Stimulated activated CD8-positive, alpha-beta memory T cell treated with anti-CD3 and anti-CD28 coated beads, Interleukin-4, amount 100 ng/mL, for 24 hours (primary cell): ENCODE measurements at places on chromosomes 2 and 18.

- no peak for DNase-seq
Measured at GRCh38 chr2:18247282-18248110, 313.0 kb downstream of the RDH14 start.

DNA sequence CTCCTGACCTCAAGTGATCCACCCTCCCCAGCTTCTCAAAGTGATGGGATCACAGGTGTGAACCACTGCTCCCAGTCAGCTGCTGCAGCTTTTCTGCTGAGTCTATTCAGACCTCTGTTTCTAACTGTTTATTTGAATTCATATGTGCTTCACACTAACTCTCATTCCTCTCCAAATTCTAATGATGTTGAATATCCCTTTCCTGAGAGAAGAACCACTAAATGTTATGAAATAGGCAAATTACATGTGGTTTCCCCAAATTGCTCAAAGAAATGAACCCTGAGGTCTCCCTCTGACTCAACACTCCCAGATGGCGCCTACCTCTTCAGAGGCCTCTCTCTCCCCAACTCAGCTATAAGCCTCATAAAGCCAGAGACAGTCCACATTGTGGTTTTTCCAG lies 98.6 kb downstream of the IRS1 start:
- DNase-seq, result no peak

GRCh38 chr2:127048618-127048935 lies 58.4 kb downstream of the BIN1 start:
- no peak for DNase-seq

DNA sequence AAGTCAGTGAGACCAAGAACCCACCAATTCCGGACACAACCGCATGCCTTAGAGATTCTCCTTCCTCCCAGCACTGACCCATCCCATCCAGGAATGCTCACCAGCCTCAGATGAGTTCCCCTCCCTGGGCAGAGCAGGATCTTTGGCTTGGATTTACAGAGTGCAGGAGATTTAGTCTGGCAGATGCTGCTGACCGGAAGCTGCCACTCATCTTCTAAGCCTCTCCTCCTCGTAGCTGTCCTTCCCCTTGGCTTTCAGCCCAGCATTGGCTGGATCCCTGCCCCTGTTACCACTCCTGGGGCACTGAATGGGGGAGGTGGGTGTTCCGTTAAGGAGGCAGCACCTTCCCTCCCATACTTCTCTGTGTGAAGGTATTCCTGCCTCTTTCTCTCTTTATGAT lies 53.2 kb downstream of the VWA3B start:
- no peak for DNase-seq

DNA sequence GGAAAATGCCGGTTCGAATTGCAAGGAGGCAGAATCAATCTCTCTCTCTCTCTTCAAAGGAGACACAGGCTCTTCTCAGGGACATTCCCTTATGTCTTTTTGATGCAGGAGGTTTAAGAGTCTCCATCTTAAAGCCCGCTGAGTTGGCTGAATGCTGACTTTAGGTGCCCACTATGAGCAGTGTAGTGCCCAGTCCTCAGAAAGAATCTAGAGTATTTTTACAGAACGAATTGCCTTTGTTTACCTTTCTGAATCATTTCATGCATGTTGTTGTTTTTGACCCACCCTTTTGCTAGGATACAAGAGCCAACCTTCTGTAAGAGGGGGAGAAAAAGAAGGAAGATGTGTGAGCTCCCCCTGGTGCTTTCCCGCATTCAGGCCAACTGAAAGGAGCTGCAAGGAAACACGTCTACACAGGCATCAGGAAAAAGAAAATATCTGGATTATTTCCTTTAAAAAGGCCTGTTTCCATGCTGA lies 193.5 kb upstream of the TCF4 start:
- DNase-seq, result no peak

DNA sequence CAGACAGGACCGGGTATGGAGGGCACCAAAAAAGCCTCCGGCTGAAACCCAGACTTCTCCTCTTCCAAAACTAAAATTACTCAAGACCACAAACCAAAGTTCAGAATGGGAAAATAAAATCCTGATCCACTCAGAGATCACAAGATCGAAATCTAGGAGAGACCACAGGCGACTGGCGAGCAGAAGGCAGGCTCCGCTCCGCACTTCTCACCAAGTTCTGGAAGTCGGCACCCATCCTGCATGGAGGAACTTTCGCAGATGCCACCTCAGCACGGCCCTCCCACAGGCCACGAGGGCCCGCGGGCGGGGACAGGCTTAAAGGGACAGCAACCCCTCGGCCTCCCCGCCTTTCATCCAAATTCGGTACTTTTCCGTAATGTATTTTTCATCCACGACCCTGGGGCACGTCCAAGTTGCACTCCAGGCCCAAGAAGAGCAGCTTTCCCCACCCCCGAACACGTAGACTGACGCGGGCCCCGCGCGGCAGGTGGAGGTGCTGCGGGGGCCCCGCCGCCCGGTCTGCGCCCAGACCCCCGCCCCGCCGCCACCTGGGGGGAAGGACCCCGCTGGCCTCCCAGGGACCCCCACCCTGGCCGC lies 43.7 kb downstream of the HDLBP start:
- peak; percentile 44 for DNase-seq

DNA sequence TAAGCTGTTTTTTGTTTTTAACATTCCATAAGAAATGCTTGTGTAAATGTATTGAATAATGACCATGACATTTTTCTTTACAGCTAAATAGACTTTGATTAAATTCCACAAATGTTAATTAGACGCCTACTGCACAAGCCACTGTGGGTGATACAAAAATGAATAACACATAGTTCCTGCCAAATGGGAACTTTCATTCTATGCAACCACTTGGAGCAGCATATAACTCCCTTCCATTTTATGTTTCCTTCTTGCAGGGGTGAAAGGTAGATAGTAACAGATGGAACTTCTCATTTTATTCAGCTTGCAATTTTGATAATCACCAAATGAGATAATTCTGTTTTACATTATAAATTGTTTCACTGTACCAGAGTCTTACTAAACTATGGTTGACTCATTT lies 70.0 kb upstream of the THUMPD2 start:
- no peak for DNase-seq

GRCh38 chr2:186459009-186459408 lies 27.1 kb upstream of the ZC3H15 start:
- DNase-seq, result no peak

DNA sequence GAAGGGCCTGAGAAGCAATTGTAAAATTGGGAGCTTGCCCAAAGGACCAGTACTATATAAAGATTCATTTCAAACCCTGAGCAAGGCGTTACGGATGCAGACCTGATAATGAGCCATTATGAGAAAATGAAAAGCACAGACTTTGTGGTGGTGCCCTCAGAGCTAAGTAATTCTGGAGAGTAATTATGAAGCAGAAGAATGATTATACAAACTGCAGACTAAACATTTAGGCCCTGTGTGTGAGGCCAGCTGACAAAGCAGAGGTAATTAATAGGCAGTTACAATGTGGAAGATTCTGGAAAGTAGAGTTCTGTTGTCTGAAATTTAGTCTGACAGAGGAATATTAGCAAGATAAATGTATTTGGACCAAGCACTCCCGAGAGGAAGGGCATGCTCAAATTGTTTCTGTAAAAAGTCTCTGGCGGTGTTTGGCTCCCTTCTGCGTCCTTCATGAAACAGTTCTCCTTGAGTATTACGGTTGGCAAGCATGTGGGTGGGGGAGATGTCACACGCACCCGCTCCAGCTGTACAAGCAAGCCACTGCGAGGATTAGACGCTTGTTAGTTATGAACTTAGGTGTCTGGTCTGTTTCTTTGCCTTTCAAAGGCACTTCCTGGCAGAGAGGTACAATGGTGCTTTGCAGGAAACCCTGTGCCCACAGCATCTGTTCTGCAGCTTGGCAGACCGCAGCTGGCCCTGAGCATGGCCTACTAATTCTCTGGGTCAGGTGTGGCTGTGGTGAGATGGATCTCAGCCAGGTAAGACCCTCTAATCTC lies 45.5 kb downstream of the CDC42EP3 start:
- peak; percentile 28 for DNase-seq

DNA sequence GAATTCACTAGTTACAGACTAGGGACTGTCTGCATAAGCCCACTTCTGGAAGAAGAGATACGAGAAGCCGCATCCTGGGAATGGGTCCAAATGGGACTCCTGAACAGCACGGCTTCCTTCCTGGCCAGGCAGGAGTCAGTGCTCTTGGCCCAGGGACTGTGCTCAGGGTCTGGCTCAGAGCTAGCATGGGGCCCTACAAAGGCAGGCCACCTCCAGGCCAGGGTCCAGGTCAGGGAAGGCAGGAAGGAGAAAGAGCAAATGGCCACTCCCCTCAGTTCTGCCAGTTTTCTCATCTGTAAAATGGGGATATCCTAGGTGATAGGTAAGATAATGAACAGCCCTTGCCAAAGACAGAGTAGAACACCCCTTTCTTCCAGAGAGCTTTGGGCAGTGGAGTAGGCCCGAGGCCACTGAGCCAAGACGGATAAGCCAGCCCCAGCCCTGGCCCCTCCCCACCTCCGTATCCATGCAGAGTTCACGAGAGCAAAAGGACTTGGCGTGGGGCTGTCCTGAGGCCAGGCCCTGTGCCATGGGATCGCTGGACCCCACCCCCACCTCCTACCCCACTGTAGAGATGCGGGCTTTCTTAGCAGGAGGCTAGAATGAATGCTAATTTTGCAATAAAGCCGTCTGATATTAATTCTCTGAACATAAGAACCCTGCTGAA lies 190.1 kb downstream of the MGAT5 start:
- no peak for DNase-seq

DNA sequence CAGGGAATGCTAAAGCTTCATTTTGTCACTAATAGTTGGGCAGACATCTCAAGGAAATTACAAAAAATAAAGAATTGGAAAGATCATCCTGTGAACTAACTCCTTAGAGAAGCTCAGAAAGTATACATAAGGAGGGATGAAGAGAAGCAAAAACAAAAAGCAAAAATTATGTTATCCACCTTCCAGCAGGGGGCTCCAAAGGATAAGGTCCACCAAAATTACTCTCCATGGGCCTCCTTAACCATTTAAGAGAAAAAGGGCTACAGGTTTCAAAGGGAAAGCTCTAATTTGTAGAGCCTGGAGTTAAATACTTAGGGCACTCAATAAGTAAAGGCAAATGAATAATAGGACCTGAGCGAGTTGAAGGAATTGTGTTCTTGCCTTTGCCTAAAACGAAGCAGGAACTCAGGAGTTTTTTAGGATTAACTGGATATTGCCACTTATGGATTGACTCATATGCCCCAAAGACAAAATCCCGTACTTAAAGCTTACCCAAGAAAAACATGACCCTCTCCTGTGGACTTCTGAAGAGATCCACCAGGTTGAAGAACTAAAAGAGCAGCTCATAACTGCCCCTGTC lies 1167.9 kb downstream of the DSC3 start:
- no peak for DNase-seq

- DNase-seq, result no peak
Measured at GRCh38 chr2:187994464-187995331, 297.0 kb upstream of the GULP1 start.

DNA sequence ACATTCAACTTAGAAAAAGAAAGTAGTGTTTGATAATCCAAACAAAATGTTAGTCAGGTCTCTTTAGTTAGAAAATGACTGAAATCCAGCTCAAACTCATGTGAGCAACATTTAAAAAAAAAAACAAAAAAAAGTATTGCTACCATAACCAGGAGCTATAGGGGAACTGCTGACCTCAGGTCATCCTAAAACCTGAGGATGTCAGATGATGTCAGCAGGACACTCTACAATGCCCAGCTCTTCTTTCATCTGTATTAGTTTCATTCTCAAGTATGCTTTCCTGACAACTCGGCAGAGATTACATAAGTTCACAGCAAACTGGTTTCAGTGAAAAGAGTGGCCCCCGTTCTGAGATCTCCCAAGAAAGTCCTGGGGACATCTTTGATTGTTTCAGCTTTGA lies 4.2 kb upstream of the ESCO1 start:
- DNase-seq, result no peak

DNA sequence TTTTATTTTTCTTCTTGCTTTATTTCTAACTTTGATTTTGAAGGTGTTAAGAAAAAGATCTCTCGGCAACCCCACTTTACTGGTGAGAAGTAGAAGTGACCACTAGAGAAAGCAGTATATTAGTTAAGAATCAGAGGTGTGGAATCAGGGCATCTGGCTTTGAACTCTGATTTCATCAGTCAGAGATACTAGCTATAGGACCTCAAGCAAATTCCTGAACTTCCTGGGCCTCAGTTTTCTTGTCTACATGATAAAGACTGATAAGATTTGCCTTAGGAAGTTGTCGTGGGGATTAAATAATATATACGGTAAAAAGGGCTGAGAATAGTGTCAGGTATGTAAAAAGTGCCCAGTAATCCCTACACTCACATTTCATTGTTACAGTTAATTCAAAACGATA lies 440.3 kb upstream of the CRIM1 start:
- no peak for DNase-seq

- no peak for DNase-seq
Measured at GRCh38 chr2:25606892-25607291, 66.5 kb downstream of the DTNB start.

DNA sequence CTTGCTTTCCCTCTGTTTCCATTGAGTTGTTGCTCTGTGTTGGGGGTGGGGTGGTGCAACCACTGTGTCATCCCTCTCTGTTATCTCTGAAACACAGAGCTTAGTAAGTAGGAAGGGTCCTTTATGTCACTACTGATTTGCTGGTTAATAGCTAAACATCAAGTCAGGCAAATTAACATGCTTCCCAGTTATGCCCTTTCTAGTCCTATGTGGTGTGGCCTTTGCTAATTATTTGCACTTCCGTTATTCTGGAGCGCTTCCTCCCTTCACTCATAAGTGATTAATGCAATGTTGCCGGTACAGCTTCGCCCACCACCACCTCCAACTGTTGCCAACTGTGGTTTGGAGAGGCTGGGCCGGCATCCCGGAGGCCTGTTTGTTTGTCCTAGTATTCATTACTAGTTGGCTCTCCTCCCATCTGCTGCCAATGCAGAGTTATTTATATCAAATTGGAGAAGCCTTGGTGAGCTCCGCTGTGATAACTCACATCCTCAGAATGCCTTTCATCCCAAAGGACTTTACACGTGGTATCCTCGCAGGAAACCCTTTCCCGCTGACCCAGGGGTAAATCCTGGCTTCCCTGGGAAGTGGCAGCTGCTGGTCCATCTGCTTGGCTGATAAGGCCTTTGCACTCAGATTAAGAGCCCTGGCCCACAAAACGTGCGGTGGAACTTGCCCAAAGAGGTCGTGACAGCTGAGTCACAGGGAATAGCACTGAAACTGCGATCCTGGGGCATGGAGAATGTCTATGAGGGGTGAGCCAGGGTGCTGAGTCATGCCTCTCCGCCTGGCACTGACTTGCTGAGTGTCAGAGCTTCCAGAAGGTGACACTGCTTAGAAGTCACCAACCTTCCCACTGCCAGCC lies 72.0 kb upstream of the ZCCHC2 start:
- no peak for DNase-seq

- DNase-seq, result no peak
Measured at GRCh38 chr2:240894006-240894405, 1.9 kb downstream of the MAB21L4 start.

GRCh38 chr2:190250421-190250820 lies 69.2 kb downstream of the HIBCH start:
- DNase-seq, result no peak

DNA sequence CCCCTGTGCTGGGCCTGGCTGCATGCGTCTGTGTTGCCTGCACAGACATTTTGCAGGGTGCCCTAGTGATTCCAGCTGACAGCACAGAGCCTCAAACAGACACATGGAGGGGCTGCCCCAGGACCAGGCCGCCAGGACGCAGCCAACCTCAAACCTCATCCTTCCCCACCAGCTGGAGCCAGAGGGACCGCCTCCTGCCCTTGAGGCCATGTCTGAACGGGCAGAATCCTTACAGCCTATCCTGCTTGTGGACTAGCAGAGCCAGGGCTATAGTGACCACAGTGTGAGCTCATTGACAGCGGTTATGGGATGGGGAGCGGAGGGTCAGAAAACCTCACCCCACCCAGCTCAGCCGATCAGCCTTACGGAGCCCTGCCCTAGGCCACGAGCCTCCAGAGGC lies 22.4 kb downstream of the ODC1 start:
- no peak for DNase-seq

GRCh38 chr2:101524806-101525430 lies 50.0 kb upstream of the RFX8 start:
- DNase-seq, result no peak
